ENCODE measurements at places on chromosomes 3 and 15.
A peak's percentile ranks its signal among the peaks of the same experiment; 100 is the strongest.

- DNase-seq, result no peak
Measured at GRCh38 chr3:99143493-99143892, 242.0 kb upstream of the DCBLD2 start.

GRCh38 chr3:28308196-28308595, 40.3 kb upstream of the ZCWPW2 start:
- no peak for DNase-seq

- no peak for DNase-seq
Measured at GRCh38 chr15:41984622-41985021, 12.3 kb upstream of the EHD4 start.

DNA sequence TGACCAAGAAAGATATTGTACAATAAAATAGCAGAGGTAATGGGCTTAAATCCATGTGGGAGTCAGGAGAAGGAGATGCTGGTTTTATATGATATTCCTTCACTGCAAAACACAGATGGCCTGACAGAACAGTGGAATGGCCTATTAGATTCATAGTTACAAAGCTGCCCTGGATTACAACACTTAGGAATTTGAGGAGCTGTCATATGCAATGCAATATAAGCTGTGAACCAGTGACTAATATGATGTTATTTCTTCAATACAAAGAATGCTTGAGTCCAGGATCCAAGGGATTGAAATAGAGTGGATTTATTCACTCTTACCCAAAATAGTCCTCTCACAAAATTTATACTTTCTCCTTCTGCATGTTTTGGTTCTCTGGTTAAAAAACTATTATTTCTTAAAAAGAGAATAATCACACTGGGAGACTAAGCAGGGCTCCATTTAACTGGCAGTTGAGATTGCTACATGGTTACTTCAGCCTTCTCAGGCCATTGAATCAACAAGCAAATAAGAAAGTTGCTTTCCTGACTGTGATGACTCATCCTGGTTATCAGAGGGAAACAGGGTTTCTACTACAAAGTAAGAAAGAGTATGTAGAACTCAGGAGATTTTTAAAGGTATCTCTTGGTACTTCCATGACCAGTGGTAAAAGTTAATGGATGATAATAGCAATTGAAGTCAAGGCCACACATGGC, 79.8 kb upstream of the ZPLD1 start:
- DNase-seq, result no peak

DNA sequence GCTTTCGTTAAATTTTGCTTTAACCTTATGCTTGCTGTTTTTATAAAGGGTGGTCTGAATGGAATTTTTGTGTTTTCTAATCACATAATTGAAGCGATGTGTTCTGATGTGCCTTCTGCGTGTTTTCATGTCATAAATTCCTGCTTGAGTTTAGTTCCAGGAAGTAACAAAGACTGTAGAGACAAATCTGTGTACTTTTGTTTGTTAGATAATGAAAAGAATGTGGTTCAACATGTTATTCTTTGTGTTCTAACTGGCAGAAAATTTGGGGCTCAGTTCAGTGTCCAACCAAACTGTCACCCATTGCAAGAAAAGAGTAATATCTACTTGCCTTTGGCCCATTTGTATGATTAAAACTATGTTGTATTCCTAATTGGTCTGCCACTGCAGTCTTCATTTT, 324.0 kb downstream of the DIPK2A start:
- DNase-seq, result no peak

- no peak for DNase-seq
Measured at GRCh38 chr3:174767406-174767805, 91.7 kb upstream of the NAALADL2 start.

- DNase-seq, result no peak
Measured at GRCh38 chr15:49810720-49811119, 189.9 kb downstream of the DTWD1 start.

- no peak for DNase-seq
Measured at GRCh38 chr3:10581716-10582115, 76.3 kb upstream of the ATP2B2 start.

DNA sequence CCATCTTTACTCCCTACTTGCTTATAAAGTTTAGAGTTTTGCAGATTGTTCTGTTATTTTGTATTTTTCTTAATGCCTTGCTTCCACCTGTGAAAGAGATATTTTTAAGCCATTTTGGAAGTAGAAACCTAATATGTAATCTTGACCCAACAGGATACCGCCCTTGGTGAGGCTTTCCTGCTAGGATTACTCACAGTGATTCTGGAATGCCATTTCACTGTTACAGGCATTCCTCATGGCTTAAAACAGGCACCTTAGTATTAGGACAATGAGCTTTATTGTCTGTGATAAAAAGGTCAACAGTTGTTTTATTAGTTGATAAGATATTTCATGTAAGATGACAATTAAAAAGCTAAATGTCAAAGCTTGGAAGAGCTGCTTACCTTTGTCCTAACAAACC, 58.2 kb downstream of the PHLDB2 start:
- no peak for DNase-seq

DNA sequence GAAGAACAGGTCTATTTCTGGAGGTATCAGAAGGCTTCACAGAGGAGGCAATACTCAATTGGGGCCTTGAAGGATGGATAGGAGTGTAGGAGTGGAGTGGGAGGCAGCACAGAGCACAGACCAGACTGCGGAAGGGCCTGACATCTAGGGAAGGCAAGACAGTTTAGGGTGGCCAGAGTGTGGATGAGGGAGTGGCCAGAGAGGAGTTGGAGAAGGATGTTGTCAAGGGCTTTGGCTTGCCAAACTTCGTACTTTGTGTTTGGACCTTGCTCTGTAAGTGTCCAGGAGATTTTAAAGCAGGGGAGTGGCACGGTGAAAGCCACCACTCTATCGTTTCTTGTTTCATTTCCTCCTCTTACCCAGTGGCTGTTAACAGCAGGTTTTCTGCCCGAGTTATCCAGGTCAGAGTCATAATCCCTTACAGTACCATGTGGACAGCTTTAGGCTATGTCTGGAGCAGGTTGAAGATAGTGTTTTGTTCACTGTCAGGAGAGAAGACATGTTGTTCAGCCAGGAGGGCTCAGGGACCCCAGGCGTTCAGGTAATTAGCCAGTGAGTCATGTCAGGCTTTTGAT, 12.3 kb downstream of the SMAD3 start:
- DNase-seq, result no peak

DNA sequence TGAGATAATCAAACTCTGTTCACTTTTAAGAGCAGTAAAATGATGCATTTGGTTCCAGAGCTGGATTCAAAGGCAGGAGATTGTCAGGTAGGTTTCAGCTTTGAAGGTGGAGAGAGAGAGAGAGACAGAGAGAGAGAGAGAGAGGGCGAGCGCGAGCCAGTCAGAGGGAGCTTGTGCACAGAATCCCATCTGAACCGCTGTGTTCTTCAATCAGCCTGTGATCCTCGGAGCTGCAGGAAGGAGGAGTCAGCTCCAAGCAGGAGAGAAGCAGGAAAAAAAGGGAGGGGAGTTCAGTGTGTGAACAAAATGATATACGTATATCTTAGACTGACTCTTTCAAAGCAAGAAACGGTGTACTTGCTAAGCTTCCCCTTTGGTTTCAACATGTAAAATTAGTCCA, at the start of gene GPR149:
Gene GPR149 (minus strand): TSS at position 177 of the 400 bp plus-strand sequence. CDS start 575 bp downstream, outside the sequence.
- no peak for DNase-seq

GRCh38 chr3:186815435-186815834, 9.2 kb upstream of the RFC4 start:
- no peak for DNase-seq

DNA sequence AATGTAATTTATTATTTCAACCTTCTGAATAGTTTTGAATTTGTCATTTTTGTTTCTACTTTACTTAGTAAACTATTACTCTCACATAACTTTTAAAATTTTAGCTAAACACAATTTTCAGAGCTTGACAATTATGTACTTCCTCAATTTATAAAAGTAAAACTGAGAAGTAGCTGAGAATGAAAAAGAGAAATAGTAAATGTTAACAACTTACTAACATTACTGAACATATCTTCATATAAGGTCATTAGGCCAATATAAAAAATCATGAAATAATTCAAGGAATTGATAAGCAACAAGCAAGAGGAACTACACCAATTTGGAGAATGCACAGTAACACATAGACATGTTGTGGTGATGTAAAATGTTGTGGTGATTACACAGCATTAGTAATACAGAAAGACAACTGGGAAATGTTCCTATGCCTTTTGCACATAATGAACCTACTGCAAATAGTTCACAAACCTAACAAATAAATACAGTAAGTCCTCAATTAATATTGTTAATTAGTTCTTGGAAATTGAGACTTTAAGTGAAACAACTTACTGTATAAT, 137.9 kb downstream of the CBLB start:
- DNase-seq, result no peak

GRCh38 chr3:191236646-191237045, 37.6 kb downstream of the OSTN start:
- DNase-seq, result no peak

GRCh38 chr15:46409841-46410301, 775.0 kb downstream of the SQOR start:
- DNase-seq, result no peak

GRCh38 chr3:171772427-171773056, 37.7 kb downstream of the PLD1 start:
- DNase-seq, result peak; percentile 29

DNA sequence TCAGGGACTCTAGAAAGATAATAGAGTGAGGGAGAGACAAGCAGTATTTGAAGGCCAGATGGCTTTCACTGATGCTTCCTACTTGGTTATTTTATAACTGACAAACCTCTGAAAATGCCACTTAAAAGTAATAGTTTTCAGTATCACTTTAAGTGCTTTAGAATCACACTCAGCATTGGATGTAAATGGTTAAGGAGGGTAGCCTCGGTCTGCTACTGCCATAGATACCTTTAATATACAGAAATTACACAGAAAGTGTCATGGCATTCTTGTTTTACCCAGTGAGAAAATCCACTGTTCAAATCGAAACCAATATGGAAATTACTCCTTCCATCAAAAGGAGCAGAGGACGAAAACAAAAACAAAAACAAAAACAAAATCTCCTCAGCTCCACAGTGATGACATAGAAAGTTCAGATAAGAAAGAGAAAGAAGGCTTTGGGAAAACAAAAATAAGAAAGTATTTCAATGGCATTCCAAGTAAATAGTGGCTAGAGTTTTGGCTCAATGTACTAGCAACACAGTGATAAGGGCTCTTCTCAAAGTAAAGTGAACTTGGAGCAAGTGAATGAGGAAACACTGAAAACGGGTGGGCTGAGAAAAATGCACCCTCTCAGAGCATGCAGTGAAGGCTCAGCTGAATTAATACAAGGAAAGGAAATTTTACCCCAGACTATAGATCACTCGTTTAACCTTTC, 43.2 kb upstream of the CD47 start:
- no peak for DNase-seq

GRCh38 chr3:179046497-179047353, 24.9 kb downstream of the ZMAT3 start:
- no peak for DNase-seq

GRCh38 chr3:50405249-50405648, 45.9 kb upstream of the TMEM115 start:
- DNase-seq, result peak; percentile 4

- no peak for DNase-seq
Measured at GRCh38 chr15:29589416-29589815, 232.9 kb downstream of the TJP1 start.

DNA sequence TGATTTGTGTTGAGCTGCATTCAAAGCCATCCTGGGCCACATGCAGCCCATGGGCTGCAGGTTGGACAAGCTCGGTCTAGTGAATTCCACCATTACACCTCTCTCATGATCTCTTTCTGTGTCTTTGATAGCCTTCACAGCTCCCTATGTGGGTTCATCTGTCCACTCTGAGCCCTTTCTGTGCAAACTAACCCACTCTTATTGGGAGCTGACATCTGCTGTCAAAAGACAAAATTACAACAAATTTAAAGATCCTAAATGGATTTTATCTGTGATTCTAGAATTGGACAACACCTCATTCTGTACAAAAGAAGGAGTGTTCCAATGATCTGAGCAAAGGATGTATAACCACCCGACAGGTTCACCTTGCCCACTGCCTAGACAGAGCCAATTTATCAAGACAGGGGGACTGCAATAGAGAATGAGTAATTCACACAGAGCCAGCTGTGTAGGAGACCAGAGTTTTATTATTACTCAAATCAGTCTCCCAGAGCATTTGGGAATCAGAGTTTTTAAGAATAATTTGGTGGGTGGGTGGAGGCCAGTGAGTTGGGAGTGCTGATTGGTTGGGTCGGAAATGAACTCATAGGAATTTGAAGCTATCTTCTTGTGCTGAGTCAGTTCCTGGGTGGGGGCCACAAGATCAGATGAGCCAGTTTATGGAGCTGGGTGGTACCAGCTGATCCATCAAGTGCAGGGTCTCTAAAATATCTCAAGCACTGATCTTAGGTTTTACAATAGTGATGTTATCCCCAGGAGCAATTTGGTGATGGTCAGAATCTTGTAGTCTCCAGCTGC, 2.6 kb upstream of the XYLB start:
- DNase-seq, result no peak

- DNase-seq, result no peak
Measured at GRCh38 chr3:184175506-184175905, 851 bp downstream of the AP2M1 start.

- no peak for DNase-seq
Measured at GRCh38 chr3:51390246-51391074, 625 bp upstream of the RBM15B start.

DNA sequence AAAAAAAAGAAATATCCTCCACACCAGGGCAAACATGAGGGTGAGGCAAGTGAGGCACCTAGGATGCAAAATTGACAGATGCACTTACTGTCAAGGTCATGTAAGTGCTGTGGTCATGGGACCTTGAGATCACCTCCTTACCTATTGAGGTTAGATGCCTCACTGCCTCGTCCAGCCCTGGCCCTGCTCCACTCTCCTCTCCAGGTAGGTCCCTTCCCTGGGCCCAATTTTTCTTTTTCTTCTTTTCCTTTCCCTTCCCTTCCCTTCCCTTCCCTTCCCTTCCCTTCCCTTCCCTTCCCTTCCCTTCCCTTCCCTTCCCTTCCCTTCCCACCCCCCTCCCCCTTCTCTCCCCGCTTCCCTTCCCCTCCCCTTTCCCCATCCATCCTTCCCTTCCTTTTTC, 71.1 kb upstream of the DLG1 start:
- DNase-seq, result no peak

- DNase-seq, result no peak
Measured at GRCh38 chr3:150544041-150544440, 2.3 kb downstream of the SERP1 start.

- DNase-seq, result no peak
Measured at GRCh38 chr3:10708216-10708893, 107.7 kb upstream of the SLC6A11 start.

Data from KG1 (cell line).